ACHN (cell line): ENCODE measurements at places on chromosomes 4 and X.

GRCh38 chr4:139461022-139461628 lies 7.2 kb downstream of the RAB33B start:
- DNase-seq: no peak

DNA sequence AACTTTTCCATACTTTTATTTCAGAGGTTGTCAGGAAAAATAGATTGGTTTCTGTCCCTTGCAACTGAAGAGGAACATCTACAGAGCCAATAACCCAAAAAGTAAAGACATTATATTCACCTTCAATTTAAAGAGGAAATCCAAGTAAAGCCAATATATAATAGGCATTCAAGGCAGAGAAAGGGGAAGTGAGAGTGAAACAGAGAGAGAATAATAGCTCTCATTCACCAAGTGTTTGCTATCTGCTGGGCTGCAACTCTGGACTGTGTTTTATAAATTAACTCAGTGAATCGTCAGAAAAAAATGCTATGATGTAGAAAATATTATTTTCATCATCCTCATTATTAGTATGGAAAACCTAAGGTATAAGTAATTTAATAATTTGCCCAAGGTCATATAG lies 448.5 kb downstream of the TRAM1L1 start:
- no peak for DNase-seq

GRCh38 chrX:55142206-55142918 lies 53.5 kb downstream of the PAGE2 start:
- DNase-seq: peak; percentile 62

DNA sequence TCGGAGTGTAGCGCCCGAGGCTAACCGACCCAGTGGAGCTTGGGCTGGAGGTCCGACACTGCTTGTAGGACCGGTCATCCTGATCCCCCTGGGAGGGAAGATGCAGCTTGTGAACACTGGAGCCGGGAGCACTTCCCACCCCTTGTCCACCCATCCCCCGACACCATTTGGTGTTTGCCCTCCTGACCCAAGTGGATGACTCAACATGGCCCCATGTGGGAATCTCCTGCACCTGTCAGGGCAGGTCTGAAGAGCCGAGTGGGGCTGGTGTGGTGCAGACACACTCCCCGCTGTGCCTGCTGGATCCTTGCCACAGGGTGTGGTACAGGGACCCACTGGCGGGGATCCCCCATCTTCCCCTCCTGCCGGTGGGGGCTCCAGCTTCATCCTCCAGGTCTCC lies 90.0 kb upstream of the AFAP1 start:
- peak; percentile 6 for DNase-seq

DNA sequence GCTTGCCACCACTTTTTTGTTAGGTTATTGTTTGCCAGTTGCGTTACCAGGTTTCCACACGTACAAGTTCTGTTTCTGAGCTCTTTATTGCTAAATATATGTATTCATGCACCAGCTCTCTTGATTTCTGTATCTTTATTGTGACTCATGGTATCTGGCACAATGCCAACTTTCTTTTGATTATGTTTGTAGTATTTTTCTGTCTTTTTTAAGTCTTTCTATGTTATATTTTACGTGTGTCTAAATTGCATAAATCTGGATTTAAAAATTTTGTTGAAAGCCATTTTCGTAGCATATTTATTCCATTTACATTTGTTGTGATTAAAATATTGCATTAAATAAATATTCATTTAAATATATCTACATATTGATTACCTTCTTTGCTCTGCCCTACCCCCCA lies 73.8 kb downstream of the KDM6A start:
- no peak for DNase-seq

GRCh38 chr4:142463206-142463605 lies 382.9 kb downstream of the INPP4B start:
- no peak for DNase-seq

GRCh38 chrX:131521824-131522223 lies 22.1 kb upstream of the OR13H1 start:
- no peak for DNase-seq

GRCh38 chr4:17511051-17511450 lies 839 bp downstream of the QDPR start:
- peak; percentile 9 for DNase-seq

- DNase-seq: no peak
Observed at GRCh38 chr4:7167706-7168105, 24.6 kb upstream of the SORCS2 start.

DNA sequence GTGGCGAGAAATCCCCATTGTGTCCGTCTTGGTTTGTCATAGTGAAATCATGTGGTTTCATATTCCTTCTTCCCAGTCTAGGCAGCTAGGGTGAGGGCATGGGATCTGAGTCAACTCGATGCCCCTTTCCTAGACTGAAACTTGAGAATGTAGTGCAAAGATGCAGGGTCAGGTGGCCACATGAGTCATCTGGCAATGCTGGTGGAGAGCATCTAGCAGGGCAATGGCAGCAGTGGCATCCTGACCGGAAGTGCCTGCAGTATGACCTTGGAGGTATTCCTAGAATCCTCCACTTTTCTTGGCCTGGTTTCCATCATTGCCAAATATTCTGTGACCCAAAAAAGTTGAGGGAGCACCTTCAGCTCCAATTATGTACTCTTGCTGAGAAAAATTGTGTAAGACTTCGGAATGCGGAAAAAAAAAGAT lies 39.1 kb upstream of the TMEM184C start:
- peak; percentile 60 for DNase-seq

- no peak for DNase-seq
Observed at GRCh38 chr4:83757121-83757621, 221.3 kb downstream of the GPAT3 start.

DNA sequence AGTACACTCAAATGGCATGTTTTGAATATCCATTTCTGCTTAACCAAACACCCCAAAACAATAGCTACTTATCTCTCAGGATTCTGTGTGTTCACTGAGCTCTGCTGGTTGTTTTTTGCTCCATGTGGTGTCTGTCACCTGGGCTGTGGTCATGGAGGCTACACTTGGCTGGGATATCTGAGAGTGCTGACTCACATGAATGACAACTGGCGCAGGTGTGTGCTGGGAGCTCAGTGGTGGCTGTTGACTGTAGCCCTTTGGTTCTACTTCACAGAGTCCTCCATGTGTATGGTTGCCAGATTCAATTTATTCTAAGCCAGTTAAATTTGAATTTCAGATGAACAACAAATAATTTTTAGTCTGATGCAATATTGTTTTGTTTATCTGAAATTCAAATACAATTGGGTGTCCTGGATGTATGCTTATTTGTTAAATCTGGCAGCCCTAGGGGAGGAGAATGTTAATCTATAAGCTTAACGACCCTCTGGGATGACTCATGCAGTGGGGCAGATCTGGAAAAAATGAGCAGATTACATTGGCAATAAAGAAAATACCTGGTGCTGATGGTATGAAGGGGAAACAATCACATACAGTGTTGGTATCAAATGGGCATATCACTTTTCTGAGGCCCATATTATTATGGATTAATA lies 28.2 kb upstream of the TCEAL4 start:
- no peak for DNase-seq

DNA sequence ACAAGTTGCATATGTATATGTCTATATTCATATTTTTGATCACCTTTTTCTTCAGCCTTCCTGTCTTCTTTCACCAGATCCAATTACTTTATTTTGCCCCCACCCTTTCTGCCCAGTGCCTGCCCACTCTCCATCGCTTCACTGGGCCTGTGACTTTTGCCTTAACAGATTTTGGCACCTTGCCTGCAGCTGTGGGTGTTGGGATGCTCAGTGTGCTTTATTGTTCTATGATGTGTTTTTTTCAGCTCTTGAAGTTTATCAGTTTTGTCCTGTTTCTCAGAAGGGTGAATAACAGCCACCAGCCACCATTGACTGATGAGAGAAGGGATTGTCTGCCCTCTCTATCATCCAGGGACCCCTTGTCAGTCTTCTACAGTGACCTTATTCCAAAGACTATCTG lies 77.2 kb upstream of the GALNT7 start:
- DNase-seq: peak; percentile 2

DNA sequence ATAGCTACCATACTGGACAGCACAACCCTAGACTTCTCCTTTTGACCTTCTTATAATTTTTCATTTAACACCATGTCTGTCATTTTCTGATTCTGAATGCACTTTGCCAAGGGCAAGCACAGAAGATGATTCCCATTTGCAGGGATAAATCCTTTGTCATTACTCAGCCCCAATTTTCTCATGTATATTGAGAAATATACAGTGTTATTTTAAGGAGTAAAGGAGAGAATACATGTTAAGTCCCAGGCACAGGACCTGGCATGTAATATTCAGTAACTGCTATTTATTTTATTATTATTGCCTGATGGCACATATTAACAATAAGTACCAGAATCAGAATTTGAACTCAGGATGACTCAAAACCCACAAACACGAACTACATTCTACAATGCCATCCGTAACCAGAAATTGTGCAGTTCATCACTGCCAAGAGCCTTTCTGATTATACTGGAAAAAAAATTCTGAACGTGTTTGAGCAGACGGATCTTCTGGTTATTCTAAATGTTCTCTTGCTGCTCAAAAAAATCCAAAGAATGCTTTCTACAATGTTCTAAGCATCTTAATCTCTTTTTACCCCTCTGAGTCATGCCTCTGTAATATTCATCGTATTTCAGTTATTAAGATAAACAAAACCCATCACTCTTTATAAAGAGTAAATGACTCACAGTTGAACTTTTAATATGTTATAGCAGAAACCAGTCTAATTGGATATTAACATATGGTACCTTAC lies 170.0 kb downstream of the MID1 start:
- peak; percentile 1 for DNase-seq

DNA sequence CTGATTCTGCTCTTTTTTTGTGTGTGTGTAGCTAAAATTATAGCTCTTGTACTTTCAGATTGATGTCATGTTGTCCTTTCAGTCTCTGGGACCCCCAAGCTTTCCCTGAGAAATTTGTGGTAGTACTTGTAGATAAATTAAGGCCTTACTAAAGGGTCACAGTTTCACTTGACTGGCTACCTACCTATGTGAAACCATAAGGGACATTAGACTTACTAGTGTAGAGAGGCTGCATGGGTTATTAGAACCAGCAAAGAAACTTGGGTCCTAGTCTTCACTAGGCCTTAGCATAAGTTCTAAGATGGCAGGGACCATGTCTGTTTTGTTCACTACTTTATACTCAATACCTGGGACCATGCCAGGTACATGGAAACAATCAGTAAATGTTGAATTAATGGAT lies 21.4 kb downstream of the WDR44 start:
- no peak for DNase-seq

DNA sequence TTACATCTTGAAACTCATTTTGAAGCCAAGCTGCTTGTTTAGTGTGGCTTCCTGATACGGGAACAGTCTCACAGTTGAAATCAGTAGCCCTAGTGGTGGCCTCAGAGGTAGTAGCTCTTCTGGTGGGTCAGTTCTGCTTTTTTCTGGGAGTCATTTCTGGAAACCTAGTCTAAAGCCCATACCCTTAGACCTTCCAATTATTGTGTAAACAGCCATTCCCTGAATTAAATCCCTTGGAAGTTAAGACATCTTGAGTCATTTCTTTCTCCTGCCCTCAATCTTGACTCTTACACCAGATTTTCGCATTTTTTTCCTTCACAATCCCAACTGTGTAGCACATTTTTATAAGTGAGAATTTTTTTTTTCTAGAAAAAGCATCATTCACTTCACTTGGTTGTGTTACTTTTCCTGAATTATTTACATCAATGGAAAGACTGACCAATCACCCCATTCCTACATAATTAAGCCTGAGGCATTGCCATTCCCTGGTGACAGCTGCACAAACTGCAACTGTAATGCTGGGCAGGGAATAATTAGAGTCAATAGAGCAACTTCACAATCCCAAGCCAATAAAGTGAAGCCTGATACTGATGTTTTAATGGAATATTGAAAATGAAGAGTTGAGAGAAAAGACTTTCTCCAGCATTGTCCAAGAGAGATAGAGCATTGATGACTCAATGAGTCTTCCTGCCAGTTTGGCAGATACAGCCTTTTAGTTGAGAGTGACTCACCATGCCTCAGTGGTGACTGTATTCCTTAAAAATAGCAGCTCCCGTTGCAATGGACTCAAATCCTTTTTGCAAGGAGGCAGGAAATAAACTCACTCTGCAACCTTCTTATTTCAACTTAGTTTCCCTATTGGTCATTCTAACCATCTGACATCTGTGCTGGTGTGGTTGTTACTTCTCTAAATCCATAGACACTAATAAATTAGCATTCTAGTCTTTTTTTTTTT lies 13.0 kb upstream of the SEPSECS start:
- peak; percentile 91 for DNase-seq

GRCh38 chr4:41432881-41433280 lies 105.1 kb upstream of the LIMCH1 start:
- no peak for DNase-seq

DNA sequence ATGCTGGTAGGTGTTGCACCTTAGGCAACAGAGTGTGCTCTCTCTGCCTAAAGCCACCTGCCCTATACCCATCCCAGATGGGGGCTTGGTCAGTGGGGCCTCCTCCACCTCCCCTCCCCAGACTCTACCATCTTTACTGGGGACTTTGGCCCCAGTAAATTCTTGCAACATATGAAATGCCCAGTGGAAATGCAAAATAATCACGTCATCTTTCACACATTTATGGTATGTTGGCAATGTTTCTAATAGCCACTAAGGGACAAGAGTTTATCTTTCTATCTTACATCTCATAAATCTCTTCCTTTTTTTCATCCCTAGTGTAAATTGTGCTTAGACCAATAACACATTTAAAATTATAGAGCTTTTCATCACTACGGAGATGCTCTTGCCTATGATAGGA lies 103.0 kb upstream of the MAML3 start:
- no peak for DNase-seq

DNA sequence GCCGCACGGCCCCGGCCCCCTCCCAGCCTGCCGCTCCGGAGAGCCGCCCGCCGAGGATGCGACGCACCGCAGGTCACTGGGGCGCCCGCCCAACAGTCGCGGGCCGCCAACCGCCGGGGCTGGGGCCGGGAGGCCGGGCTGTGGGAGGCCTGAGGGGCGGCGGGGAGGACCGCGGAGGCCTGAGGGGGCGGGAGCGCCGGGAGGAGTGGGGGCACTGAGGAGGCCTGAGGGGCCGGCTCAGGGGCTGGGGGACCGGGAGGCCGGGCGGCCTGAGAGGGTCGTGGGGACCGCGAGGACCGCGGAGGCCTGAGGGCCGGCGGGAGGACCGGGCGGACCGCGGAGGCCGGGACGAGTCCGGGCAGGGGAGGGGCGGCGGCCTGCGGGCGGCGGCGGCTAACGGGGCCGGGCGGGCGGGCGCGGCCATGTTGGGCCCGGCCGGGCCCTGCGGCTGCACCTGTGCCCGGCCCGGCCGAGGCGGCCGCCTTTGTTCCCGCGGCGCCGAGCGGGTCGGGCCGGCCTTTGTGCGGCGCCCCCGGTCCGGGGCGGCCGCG lies 353 bp downstream of the NSD2 start:
- peak; percentile 34 for DNase-seq

GRCh38 chr4:114598191-114599121 lies at the start of gene UGT8:
TSS of gene UGT8 (plus strand) at chr4:114598807. CDS start at chr4:114622881, 24,074 bp downstream.
- peak; percentile 76 for DNase-seq

GRCh38 chr4:19375136-19375804 lies 876.4 kb upstream of the SLIT2 start:
- no peak for DNase-seq
